Stimulated activated CD8-positive, alpha-beta memory T cell treated with anti-CD3 and anti-CD28 coated beads, Interleukin-4, amount 100 ng/mL, for 4 hours (primary cell): ENCODE measurements at places on chromosomes 3 and 15.

DNA sequence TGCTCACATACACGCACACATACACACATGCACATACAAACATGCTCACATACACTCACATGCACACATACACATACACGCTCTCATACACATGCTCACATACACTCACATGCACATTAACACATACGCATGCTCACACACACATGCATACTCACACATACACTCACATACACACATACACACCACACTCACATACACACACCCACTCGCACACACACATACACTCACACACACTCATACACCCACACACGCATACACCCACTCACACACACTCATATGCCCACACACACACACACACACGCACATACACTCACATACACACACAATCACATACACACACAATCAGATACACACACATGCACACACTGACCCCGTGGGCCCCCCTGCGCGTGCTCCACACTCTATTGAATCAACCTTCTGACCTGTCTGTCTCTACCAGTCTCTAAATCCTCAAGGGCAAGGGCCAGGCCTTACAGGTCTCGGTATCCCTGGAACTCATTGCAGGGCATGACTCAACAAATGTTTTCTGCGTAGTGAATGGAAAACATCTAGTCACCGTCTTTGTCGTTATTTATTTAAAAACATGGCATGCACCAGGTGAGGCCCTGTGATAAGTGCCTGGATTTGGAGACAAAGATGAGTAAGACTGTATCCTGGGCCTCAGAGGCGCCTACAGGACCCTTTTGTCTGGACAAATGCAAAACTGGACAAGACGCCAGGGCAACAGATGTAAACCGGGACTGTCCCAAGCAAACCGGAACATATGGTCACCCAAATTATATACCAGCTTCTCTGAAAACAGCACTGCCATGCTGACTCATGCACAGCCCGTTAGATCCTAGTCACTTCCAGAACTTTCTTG lies 41.8 kb downstream of the GRK7 start:
- DNase-seq = no peak

- DNase-seq = no peak
These were observed 70.1 kb downstream of the HERC1 start for GRCh38 chr15:63763476-63764123.

GRCh38 chr3:139394116-139394515 lies 4.7 kb upstream of the COPB2 start:
- DNase-seq = no peak

DNA sequence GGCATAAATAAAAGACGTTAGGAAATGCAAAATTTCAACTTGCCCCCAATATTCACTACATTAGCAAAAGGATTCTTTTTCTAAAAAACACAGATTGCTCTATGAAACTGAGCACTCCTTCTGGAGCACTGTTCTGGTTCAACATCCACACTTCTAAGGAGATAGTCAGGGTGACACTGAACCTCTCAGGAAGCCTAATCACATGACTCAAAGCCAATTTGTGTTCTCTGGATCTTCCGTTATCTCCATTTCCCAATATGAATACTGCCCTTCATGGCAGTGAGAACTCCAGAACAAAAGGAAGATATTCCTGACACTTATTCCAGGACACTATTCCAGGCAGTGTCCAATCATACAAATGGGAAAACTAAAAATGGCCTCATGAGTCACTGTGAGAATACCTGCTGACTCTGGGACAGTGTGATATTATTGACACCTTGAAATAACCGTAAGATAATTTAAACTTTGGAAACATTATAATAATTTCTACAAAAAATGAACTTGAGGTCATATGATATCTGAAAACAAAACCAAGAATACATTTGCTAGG lies 21.4 kb upstream of the TRPM7 start:
- DNase-seq = no peak

GRCh38 chr15:33095641-33096040 lies 98.9 kb downstream of the FMN1 start:
- no peak for DNase-seq

GRCh38 chr15:89374086-89374981 lies 39.7 kb upstream of the POLG start:
- no peak for DNase-seq

DNA sequence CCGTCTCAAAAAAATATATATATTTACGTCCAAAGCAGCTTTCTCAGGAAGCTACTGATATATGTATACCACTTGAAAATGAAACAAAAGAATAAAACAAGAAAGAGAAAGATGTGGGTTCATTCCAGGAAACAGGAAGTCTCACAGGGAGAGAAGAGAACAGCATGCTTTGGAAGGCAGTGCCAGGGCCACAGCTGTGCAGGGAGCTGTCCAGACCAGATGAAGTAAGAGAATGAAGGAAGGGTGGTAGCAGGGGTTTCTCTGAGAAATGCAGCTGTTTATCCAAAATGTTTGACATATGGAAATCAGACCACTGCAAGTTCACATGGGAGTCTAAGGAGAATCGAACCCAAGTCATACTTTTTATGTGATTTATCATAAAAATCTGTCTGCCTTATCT lies 8.9 kb upstream of the GPR27 start:
- DNase-seq = no peak

GRCh38 chr3:21785765-21786437 lies 34.9 kb upstream of the ZNF385D start:
- no peak for DNase-seq

- no peak for DNase-seq
These were observed 18.7 kb upstream of the FOXP1 start for GRCh38 chr3:71602256-71602655.

- no peak for DNase-seq
These were observed 138.7 kb downstream of the ZPLD1 start for GRCh38 chr3:102573483-102574028.

GRCh38 chr3:58272891-58273290 lies 33.2 kb upstream of the RPP14 start:
- no peak for DNase-seq

DNA sequence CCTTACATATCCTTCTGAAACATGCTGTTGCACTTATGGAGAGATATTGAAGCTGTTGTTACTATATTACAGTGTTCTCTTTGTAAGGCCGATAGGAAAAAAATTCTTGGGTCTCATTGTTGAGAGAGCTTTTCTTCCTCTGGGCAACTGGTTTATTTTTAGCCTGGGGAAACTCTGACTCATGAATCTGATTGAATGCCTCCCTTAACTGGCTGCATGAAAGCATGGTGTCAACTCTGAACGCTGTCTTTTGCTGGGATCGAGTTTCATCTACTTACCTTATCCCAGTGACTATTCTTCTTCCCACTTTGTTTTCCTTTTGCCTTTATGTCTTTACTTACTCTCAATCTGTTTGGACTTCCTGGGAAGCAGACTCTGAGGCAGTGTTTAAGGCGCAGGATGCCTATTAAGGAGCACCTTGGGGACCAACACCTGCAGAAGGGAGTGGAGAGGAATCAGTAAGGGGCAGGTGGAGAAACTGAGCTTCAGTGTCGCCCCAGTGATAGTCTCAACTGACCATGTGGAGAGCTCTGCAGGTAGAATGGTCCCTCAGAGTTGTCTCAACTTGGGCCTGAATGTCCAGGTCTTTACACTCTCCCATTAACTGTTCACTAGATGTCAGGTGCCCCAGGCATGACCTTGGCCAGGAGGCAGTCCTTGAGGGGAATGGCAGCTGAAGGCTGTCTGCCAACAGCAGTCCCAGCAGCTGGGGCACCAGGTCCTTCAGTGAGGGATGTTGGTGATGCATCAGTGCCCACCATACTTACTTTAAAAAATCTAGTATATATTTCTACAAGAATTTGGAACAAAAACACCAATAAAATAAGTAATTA lies 88.9 kb upstream of the CCNL1 start:
- no peak for DNase-seq

DNA sequence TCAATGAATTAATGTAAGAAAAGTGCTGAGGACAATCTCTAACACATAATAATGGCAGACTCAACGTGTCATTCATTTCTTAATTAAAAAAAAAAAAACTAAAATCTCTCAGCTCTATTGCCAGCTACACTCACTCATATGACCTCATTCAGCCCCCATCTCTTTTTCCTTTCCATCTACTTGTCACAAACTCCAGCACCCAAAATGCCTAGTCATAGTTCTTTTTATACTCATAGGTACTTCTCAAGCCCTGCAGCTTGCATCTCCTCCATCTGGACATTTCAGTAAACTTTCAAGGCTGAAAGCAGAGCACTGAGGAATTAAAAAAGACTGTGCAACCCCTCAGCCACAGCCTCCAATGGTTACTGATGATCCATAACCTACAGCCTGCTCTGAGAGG lies 109.8 kb downstream of the PLCH1 start:
- DNase-seq = no peak

- DNase-seq = no peak
These were observed 39.3 kb downstream of the NKIRAS1 start for GRCh38 chr3:23877329-23877980.

DNA sequence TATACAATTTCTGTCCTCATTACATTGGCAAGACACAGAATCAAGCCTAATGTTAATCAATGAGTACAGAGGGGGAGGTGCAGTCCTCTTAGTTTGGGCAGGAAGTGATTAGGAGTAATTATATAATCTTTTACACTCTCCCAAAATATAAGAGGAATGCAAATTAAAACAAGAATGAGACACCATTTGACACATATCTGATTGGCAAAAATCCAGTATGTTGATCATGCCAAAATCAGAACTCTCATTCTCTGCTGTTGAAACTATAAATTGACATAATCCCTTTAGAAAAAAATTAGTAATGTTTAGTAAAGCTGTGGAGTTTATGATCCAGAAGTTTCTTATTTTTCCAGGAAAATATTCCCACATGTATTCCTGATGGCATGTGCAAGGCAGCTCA lies 373.4 kb downstream of the EPHA6 start:
- no peak for DNase-seq

- no peak for DNase-seq
These were observed 100.1 kb upstream of the SPATA12 start for GRCh38 chr3:56960234-56960917.

DNA sequence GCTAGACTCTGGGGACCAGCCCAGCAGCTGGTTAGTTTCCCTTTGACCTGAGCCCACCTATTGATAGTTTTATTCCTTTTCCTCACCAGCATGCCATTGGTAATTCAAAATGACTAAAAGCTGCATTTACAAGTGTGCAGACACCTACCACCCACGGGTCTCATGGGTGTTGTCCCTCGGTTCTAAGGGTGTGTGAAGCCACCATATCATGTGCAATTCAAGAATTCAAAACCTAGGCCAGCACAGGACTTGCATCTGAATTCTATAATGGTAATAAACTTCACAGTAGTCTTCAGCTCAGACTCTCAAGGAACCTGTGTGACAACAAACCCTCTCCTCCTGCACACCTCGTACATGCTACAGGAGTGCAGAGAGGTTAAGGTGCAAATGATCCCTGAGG lies 55.3 kb downstream of the NTRK3 start:
- DNase-seq = no peak

GRCh38 chr15:55552926-55553325 lies 35.2 kb downstream of the PYGO1 start:
- DNase-seq = no peak

GRCh38 chr3:112074616-112075497 lies 11.3 kb upstream of the C3orf52 start:
- no peak for DNase-seq

- DNase-seq = no peak
These were observed 45.2 kb upstream of the NR2F2 start for GRCh38 chr15:96285305-96285704.

DNA sequence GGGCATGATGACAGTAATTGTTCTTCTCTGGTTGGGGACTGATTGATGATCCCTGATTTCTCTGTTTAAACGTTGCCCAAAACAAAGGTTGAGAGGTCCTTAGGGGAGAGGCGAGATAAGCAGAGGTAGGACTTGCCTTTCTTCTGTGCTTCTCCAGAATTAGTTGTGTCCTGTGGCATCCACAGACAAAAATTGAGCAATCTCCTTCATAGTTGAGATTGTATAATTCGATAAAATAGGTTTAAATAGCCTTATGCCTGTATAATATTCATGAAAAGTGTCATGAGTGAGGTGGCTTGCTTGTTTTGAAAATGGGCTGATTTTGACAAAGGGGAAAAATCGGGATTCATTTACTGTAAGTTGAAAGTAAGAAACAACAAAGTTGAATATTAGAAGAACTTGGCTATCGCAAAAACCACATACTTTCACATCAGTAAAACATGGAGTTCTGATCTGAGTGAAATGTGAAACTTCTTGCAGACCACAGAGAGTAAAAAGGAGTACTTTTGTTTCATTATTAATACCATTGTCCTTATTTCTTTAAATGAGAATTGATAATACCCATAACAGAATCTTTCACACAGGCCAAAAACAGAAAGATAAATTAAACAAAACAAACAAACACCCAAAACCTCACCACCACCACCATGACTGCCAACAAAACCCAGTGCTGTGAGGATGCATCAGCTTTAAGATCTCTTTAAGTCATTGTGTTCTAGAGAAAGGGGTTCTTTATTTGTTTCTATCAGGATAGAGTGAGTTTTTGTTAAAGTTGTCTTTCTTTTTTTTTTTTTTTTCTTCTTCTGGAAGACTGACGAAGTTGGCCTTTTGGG lies 155.7 kb downstream of the LPP start:
- no peak for DNase-seq
